AG10803 (cell line): ENCODE measurements at places on chromosomes 12 and 14.

DNA sequence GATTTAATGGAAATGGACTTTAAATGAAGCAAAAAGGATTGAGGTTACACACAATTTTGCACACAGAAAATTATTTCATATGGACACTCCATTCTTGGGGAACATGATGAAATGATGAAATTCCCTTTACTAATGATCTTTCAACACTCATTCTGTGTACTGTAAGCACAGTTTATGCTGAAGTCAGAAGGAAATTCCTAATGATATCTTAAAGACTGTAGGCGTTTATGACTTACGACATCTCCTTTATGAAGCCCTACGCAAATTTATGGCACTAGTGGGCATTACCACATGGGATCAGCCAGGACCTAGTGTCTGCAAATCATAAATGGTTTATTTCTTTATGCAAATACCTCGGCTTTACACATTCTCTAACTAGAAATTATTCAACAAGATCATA, 97.9 kb upstream of the SOX5 start:
- DNase-seq: no peak

DNA sequence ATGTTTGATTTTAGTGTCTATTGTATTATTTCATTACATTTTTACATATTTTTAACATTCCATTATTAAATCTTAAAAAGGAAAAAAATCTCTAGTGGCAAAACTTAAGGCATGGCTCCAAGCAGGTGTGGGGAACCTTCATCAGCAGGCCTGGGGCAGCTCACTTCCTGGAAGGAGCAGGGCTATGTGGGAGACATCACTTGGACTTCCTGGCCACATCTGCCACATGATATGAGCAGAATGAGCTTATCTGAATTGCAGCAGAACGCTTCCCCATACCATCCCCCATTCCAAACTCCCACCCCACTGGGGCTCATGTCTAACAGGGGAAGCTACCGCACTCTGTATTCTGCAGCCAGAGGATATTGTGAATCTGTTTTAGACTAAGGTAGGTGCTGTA, 35.0 kb upstream of the KCNA1 start:
- DNase-seq: no peak

DNA sequence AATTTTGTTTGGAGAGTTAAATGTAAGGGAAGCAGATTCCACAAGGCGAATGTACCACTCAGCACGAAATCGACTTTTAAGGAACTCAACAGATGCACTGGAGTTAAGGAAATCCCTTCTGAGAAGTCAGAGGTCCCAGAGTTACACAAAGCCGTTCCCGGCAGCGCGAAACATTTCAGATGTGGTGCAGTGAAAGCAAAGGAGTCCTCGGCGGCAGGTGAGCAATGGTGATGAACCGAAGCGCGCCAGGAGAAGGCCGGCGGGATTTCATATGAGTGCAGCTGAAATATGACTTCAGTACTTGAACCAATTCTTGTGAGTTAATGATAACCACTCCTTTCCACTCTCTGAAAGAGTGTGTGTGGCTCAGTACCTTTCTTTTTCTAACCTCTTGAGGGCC, 183.2 kb downstream of the GRIP1 start:
- no peak for DNase-seq

GRCh38 chr14:34328178-34328577, 133.9 kb downstream of the SPTSSA start:
- DNase-seq: no peak

DNA sequence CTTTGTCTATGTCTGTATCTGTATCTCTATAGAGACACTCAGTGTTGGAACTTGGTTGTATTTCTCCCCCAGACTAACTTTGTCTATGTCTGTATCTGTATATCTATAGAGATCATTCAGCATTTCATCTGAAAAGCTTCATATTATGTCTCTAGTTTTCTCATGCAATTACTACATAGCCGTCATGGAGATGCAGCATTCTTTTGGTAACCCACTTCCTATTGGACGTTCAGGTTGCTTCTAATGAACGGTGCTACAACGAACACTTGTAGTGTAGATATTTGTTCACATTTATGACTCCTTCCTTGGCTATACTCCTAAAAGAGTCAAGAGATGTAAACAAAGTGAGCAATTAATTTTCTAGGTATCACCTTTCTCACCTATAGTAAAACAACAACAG, 81.5 kb upstream of the KCNA1 start:
- DNase-seq: peak; percentile 16

DNA sequence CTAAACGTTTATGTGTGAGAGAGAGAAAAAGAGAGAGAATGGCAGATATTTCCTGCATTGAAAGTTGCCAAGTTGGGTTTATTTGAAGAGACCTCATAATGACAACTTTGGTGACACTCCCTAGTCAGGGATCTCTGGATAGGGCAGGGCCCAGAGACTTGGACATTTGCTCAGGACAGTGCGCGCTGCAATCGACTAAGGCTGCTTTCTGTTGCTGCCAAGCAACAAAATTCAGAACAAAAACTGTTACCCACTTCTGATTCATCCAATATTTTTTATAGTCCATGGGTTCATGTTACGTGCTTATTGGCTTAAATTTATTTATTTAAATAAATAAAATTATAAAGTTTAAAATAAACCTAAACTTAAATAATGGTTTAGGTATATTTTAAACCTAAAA, 34.2 kb downstream of the PTGER2 start:
- DNase-seq: peak; percentile 42

DNA sequence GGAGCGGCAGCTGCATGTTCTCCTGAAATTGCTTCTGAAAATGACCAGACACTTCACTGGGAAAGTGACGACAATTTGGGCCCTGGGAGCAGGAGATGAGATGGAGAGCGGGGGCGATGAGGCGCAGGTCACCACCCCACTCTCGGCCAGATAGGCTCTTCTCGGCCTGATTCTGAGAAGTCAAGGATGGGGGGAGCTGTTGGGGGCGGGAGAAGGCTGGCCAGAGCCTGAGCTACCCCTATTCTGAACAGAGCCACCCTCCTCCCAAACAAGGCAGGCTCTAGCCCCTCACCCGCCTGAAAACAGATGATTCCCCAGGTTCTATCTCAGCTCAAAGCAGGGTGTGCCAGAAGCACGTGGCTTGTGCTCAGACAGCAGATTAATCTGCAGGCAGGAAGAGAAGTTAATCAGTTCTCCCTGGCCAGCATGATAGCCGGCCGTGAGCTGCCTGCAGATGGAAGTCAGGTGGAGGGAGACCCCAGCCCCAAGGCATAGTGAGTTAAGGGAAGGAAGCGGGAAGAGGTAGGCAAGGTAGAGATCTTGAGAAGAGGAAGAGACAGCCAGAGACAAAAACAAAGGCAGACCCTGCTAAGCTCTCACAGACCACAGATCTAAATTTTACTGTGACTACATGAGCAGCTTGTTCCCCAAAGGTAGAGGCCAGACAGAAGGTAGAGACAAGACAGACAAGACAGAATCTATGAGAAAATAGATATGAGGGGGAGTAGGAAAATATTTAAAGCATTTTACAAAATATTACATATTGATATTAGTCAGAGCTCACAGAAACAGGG, 10.9 kb upstream of the TAC3 start:
- no peak for DNase-seq

- DNase-seq: no peak
Measured at GRCh38 chr12:121356657-121357056, 4.4 kb upstream of the ANAPC5 start.

DNA sequence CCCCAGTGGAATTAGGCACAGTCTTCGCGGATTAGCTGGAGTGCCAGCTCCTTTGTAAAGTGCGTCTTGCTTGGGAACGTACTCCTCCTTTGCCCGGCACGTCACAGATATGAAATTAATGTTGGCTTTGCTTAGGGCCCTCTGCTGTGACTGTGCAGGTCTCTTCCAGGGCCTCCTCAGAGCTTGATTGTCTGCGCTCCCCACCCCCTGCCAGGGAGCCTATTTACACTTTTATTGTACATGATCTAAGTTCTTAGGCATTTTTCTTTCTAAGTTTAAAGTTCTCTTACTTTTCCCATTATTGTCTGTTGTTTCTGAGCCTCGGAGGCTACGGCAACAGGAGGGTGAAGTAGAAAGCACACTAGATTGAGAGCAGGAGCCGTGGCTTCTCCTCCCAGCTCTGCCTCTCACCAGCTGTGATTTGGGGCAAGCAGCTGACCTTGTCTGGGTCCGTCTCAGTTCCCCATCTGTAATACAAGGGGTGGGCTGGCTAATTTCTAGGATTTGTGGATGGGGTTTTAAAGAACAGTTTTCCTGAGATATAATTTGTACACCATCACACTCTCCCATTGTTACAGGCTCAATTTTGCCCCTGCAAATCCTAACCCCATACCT, 81.8 kb downstream of the TSPAN9 start:
- DNase-seq: peak; percentile 68

GRCh38 chr14:99164712-99165111, 107.3 kb downstream of the BCL11B start:
- DNase-seq: no peak

DNA sequence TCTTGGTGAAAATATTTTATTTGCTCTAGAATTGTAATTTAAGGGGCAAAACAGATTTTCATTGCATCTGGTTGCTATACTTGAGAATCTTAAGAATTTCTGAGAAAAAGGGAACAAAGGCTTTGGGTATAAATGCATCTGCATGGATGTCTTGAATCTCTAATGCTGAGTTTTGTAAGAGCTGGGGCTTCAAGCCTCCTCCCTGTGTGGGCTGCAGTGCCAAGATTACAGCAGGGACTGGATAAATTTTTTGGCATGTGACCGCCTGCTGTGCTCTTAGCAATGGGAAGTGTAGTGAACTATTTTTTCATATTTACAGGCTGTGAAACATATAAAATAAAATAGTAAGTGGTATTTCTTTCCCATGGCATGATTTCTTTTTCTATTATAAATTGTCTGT, 70.0 kb downstream of the SLC38A6 start:
- DNase-seq: peak; percentile 51

GRCh38 chr12:91454179-91454578, 271.6 kb upstream of the DCN start:
- no peak for DNase-seq

GRCh38 chr12:109110988-109111495, 5.3 kb upstream of the ACACB start:
- DNase-seq: peak; percentile 80

DNA sequence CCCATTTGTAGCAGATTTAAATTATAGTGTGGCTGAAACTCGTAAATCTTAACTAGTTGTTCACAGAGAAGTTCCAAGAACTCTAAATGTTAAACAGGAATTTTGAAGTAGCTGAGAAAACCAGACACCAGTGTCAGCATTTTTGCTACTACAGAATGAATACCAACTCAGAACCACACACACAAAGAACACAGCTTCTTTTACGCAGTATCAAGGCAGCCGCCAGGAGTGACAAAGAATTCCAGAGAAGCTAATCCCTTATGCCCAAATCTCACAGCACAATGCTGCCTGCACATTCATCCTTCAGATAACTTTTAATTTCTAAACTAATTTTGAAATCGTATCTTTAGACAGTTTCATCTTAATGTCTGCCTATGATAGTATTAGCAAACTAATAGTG, 37.4 kb downstream of the SLC6A15 start:
- DNase-seq: no peak

DNA sequence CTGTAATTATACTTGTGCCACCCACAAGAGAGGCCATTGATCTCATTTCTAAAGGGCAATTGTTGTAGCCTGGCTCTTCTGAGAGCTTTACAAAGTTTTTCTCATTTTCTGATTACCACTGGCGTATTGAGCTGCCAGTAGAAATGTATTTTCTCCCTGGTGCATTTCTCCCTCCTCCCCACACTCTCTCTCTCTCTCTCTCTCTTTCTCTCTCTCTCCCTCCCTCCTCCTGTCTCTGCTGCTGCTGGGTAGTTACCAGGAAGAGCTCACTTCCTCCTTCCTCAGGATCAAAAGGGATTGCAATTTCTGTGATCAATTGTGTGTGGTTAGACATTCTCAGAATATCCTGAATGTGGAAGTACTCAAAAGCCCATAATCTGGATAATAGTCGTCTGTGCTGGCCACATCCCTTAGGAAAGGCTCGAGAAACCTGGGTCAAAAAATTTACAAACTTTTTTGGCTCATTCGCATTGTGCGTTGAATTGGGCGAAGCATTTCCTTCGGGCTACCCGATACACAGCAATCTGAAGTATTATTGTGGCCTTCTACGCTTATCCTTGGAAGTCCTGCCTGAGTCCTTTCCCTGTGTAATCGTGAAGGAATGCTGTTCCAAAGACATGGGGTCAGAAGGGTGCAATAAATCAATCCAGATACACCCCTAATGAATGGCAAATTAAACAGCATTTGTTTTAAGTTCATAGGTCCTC, 254.8 kb downstream of the MSRB3 start:
- peak; percentile 49 for DNase-seq

- peak; percentile 31 for DNase-seq
Measured at GRCh38 chr14:51188566-51189185, 51.4 kb upstream of the TMX1 start.

- DNase-seq: no peak
Measured at GRCh38 chr12:1882405-1882804, 36.0 kb downstream of the CACNA2D4 start.

DNA sequence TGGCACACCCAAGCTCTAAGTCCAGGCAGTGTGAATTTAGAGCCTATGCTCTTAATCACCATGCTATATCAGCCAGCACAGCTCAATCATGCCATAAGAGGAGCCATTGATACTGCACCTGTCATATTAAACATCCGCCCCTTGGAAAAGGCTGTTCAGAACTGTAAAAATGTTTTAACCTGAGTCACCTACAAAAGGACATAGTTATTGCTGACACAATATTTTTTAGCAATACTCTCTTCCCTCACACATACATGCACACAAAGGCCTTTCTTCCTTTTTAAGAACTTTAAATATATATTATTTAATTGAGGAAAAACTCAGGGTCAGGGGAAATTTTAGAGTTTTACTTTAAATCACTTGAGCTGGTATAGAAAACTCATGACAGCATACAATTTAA, 83.5 kb upstream of the ATXN7L3B start:
- DNase-seq: no peak

GRCh38 chr14:22656945-22657731, 13.0 kb upstream of the OR6J1 start:
- DNase-seq: peak; percentile 45

- DNase-seq: peak; percentile 32
Measured at GRCh38 chr14:38207736-38208617, at the start of gene SSTR1. Gene SSTR1, plus strand, starts transcription at chr14:38207904. Its CDS starts 1,486 bp downstream, at chr14:38209390.

DNA sequence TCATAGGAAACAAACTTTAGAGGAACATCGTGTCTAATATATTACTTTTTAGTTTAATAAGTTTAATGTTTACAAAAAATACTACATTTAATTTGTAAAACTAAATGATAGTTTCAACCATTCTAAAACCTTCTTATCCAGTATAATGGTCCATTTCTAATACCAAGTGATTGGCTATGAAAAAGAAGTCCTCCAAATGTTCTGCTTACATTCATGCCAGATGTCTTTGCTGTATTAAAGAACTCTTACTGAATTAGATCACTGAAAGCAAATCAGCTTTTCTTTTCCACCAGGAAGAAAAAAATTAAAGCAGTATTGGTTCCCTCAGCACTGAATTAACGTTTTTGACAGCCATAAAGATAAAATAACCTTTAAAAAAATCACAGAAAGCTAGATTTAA, 3.7 kb downstream of the NOVA1 start:
- no peak for DNase-seq
